ENCODE measurements at places on chromosomes 4 and X. TPM values are rescaled to one million over a fixed set of nuclear protein-coding genes. Genes with fewer than 3 reads are reported as not detected.

The UGT2B15 gene
- total RNA-seq = not detected

The STPG2 gene
- not detected for total RNA-seq

The RNF175 gene
- not detected for total RNA-seq

The NEIL3 gene
- 15.7 TPM for total RNA-seq

The FAM156A gene
- 6.9 TPM for total RNA-seq

The TECRL gene
- not detected for total RNA-seq

The P2RY8 gene
- 0.05 TPM for total RNA-seq

The FGF13 gene
- total RNA-seq = 55.6 TPM

The FDCSP gene
- total RNA-seq = not detected

The SORBS2 gene
- total RNA-seq = not detected

The PPP2R2C gene
- total RNA-seq = not detected

The BEX1 gene
- not detected for total RNA-seq

The MAGEB1 gene
- total RNA-seq = 15.6 TPM

DNA sequence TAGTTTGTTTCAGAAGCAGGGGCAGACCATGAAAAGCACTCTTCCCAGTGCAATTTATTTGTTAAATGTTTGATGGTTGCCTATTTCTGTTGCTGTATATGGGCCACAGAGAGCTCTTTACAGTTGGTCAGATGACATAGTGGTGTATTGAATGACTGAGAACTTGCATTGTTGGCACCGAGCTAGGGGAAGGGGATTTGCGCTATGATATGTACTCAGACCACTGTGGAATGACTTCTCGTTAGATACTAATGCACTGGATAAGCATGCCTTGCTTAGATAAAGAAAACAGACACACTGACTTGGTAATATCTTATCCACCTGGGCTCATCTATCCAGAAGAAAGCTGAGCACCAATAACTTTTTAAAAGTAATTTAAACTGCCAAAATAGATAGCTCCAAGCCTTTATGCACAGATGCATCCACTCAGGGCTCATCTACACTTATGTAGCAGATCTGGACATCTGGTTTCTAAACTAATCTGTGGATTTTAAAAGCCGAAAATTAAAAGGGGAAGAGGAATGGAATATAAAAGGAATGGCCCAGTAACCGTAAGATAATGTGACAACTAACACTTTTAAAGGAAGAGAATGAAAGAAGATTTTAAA, 132.7 kb downstream of the GATB start:
- H3K36me3 ChIP-seq = no peaks in the 10 kb centered on the region
- no peaks in the 10 kb centered on the region for H3K27me3 ChIP-seq
- H3K27ac ChIP-seq = no peak overlapping the region
- no peak for DNase-seq

GRCh38 chrX:27796640-27797257, 11.0 kb upstream of the MAGEB10 start:
- H3K36me3 ChIP-seq = no peaks in the 10 kb centered on the region
- H3K4me1 ChIP-seq = no peaks in the 10 kb centered on the region
- no peak for DNase-seq
- no peak overlapping the region for H3K4me3 ChIP-seq
- H3K27ac ChIP-seq = no peak overlapping the region

DNA sequence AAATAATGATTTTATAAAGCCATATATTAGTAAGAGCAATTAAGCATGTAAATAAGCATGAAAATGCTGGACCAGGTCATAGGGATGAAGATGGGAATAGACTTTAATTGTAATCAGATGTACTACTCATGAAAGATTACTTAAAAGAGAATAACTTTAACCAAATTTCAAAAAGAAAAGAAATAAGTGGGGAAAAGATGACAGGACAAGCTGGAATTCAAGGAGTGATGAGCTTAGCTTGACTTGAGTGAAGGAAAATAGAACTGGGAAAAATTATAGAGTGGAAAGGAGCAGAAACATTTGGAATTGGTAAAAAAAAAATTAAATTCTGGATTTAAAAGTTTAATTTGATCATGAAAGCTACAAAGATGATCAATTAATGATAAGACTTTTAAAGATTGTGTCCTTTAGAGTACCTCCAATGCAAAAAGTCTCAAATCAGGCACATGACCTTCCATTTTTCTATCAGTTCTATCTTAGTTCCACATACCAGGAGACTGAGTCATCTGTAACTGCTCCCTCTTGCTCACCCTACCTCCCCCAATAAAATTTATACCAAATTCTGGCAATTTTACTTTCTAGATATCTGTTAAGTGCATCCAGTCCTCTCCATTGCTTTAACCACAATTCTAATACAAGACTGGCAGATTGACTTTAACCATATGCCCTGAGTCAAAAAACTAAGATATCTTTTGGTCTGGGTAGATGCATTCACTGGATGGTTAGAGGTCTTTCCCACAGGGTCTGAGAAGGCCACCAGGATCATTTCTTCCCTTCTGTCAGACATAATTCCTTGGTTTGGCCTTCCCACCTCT, 56.4 kb upstream of the SLIT2 start:
- no peaks in the 10 kb centered on the region for H3K4me1 ChIP-seq
- no peak for DNase-seq
- H3K4me3 ChIP-seq = no peak overlapping the region
- no peak overlapping the region for H3K27ac ChIP-seq
- H3K36me3 ChIP-seq = no peaks in the 10 kb centered on the region

DNA sequence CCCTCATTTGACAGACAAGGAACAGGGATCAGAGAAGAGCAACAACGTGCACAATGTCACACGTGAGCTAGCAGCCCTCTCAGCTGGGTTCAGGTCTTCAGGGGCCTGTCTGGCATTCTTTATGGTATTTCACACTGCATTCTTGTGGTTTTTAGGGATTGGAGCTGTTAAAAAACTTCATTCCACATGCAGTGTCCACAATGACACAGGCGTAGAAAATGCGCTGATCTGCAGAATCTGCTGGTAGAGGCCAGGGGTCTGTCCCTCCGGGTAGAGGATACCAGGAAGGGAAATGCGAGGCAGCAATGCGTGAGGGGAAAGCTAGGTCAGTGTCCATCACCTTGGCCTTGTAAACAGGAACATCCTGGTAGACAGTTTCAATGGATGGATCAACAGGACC, 36.6 kb downstream of the MAP7D3 start:
- peak; percentile 83 for DNase-seq
- H3K27ac ChIP-seq = peak overlapping the region; percentile 84
- H3K36me3 ChIP-seq = no peaks in the 10 kb centered on the region

- H3K4me3 ChIP-seq = no peak overlapping the region
- no peaks in the 10 kb centered on the region for H3K4me1 ChIP-seq
- no peak overlapping the region for H3K27ac ChIP-seq
Measured at GRCh38 chrX:1012678-1013300, 199.7 kb downstream of the CRLF2 start.

- DNase-seq = no peak
- no peak overlapping the region for H3K27ac ChIP-seq
- no peaks in the 10 kb centered on the region for H3K27me3 ChIP-seq
- no peaks in the 10 kb centered on the region for H3K36me3 ChIP-seq
- H3K4me3 ChIP-seq = no peak overlapping the region
Measured at GRCh38 chr4:159292137-159292896, 189.4 kb downstream of the RAPGEF2 start.

GRCh38 chr4:16606691-16607090, 291.8 kb downstream of the LDB2 start:
- H3K27me3 ChIP-seq = no peaks in the 10 kb centered on the region
- DNase-seq = no peak
- no peak overlapping the region for H3K4me3 ChIP-seq
- H3K36me3 ChIP-seq = no peaks in the 10 kb centered on the region
- H3K27ac ChIP-seq = no peak overlapping the region

- H3K36me3 ChIP-seq = no peaks in the 10 kb centered on the region
- 0 out of 2 replicates have a peak, but pooled peaks cover 7% of the 10 kb centered on the region for H3K4me1 ChIP-seq
- DNase-seq = peak; percentile 73
Measured at GRCh38 chr4:88457307-88458103, 586 bp downstream of the HERC5 start.

- H3K4me3 ChIP-seq = no peak overlapping the region
- H3K27me3 ChIP-seq = no peaks in the 10 kb centered on the region
- H3K4me1 ChIP-seq = peaks cover 7% of the 10 kb centered on the region
Measured at GRCh38 chr4:73589887-73590801, 30.1 kb downstream of the RASSF6 start.

DNA sequence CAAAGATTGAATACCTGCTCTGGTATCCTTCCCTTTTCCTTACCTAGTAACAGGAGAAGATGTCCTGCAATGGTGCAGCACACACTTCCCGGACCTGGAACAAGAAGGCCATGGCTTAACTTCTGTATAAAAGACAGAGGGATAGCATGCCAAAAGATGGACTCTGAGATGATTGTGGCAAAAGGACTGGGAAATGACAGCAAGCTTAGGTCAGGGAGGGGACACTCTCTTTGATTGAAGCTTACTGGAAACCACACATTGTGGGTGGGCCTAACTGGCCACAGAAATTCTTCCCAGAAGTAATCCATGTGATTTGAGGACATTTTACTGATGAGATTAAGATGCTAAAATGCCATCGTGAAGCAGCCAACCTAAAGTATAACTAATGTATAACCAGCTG, 71.0 kb upstream of the OTUD4 start:
- H3K27me3 ChIP-seq = no peaks in the 10 kb centered on the region
- no peaks in the 10 kb centered on the region for H3K36me3 ChIP-seq
- no peak overlapping the region for H3K4me3 ChIP-seq
- no peaks in the 10 kb centered on the region for H3K4me1 ChIP-seq
- no peak for DNase-seq

- no peaks in the 10 kb centered on the region for H3K27me3 ChIP-seq
- no peak overlapping the region for H3K27ac ChIP-seq
- H3K36me3 ChIP-seq = no peaks in the 10 kb centered on the region
- no peak overlapping the region for H3K4me3 ChIP-seq
Measured at GRCh38 chr4:7571701-7572100, 137.0 kb upstream of the PSAPL1 start.

DNA sequence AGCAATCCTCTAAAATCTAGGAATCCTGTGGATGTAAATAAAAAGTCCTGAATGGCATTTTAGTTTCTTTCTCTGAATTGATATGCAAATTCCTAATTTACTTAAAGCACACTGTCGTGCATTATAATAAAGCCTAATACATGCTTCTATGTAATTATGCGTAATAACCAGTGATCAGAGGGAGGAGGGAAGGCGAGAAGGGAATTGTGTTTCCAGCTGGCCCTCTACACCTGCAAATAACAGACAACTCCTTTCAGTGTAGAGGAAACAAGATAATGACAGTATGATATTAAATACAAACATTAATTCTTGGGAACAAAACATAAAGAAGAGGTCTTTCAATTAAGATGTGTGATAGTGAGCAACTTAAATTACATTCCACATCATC, 419.6 kb upstream of the LCORL start:
- no peaks in the 10 kb centered on the region for H3K27me3 ChIP-seq
- DNase-seq = no peak
- H3K27ac ChIP-seq = no peak overlapping the region
- no peaks in the 10 kb centered on the region for H3K4me1 ChIP-seq
- no peak overlapping the region for H3K4me3 ChIP-seq
- H3K36me3 ChIP-seq = no peaks in the 10 kb centered on the region

GRCh38 chrX:1397441-1398270, 5.7 kb upstream of the SLC25A6 start:
- no peak for DNase-seq
- H3K36me3 ChIP-seq = peaks cover 38% of the 10 kb centered on the region
- H3K27me3 ChIP-seq = no peaks in the 10 kb centered on the region
- H3K4me3 ChIP-seq = no peak overlapping the region
- no peak overlapping the region for H3K27ac ChIP-seq
- H3K4me1 ChIP-seq = no peaks in the 10 kb centered on the region

- DNase-seq = no peak
- no peaks in the 10 kb centered on the region for H3K27me3 ChIP-seq
- H3K4me1 ChIP-seq = no peaks in the 10 kb centered on the region
- no peaks in the 10 kb centered on the region for H3K36me3 ChIP-seq
Measured at GRCh38 chr4:27685091-27685490, 824.5 kb downstream of the STIM2 start.

- no peak for DNase-seq
- no peak overlapping the region for H3K4me3 ChIP-seq
- H3K36me3 ChIP-seq = no peaks in the 10 kb centered on the region
- H3K27me3 ChIP-seq = no peaks in the 10 kb centered on the region
- H3K27ac ChIP-seq = no peak overlapping the region
Measured at GRCh38 chr4:143393195-143393594, 56.5 kb downstream of the GAB1 start.

DNA sequence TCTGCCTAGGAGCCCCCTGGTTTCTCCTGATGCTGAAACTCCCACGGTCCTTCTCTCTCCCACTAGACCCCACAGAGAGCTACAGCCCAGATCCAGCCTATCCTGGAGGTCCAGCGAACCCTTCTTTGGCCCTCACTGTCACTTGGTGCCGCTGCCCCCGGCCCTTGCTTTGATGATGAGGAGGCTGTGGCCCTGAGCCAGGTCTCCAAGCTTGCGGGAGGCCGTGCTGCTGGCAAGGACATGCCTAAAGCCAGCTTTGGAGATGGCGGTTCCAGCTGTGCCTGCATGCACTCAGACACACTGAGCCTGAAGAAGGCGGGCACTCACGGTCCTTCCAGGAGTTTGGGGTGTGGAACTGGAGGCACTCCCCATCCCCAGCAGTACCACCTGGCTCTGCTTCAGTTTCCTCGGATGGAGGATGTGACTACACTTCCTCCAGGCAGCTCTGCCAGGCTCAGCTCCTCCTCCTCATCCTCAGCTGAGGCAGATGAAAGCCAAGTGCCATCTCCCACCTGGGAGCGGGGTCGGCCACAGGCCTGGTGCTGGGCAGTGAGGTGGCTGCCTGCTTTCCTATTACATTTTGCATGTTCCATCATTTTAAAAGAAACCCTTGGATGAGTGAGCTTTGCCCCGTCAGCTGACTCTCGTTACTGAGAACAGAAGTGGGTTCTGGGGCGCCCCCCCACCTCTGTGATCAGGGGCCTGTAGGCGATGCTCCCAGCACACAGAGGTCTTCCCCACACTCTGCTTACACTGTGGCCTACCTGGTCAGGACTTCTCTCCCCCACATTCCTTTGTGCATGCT, 9.0 kb downstream of the TNIP2 start:
- H3K27ac ChIP-seq = no peak overlapping the region
- H3K4me1 ChIP-seq = no peaks in the 10 kb centered on the region
- H3K4me3 ChIP-seq = no peak overlapping the region
- DNase-seq = no peak
- H3K27me3 ChIP-seq = no peaks in the 10 kb centered on the region
- H3K36me3 ChIP-seq = peaks cover 23% of the 10 kb centered on the region

- DNase-seq = no peak
- no peaks in the 10 kb centered on the region for H3K36me3 ChIP-seq
- H3K4me3 ChIP-seq = no peak overlapping the region
- H3K27me3 ChIP-seq = no peaks in the 10 kb centered on the region
Measured at GRCh38 chrX:11750046-11750445, 8.0 kb upstream of the MSL3 start.

- H3K4me3 ChIP-seq = no peak overlapping the region
- H3K36me3 ChIP-seq = no peaks in the 10 kb centered on the region
- no peaks in the 10 kb centered on the region for H3K27me3 ChIP-seq
Measured at GRCh38 chrX:10231461-10231860, 74.7 kb downstream of the CLCN4 start.

DNA sequence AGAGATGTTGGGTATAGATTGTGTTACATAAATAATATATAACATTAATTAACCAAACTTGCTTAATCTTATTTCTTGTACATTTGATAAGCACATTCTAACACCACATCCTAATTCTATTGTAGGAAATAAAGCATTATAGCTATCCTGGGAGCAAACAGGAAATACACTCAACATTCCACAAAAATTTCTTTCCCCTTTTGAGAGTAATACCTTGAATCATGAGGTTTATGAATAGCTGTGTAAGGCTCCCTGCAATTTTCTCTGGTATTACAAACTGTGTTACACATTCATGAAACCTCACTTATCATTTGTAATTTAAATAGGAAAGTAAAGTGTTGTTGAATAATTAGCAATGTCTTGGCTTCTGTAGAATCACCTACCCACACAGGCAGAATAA, 95.1 kb downstream of the TMEM47 start:
- no peak overlapping the region for H3K4me3 ChIP-seq
- no peaks in the 10 kb centered on the region for H3K27me3 ChIP-seq
- no peaks in the 10 kb centered on the region for H3K36me3 ChIP-seq
